Ecto neural progenitor cell (in vitro differentiated cells): ENCODE measurements at places on chromosomes 3 and 15.

GRCh38 chr15:56095406-56095805 is 102.0 kb upstream of the NEDD4 start:
- no peak for DNase-seq

- DNase-seq: peak; percentile 54
Measured at GRCh38 chr3:114356066-114356465, 62.2 kb downstream of the TIGIT start.

DNA sequence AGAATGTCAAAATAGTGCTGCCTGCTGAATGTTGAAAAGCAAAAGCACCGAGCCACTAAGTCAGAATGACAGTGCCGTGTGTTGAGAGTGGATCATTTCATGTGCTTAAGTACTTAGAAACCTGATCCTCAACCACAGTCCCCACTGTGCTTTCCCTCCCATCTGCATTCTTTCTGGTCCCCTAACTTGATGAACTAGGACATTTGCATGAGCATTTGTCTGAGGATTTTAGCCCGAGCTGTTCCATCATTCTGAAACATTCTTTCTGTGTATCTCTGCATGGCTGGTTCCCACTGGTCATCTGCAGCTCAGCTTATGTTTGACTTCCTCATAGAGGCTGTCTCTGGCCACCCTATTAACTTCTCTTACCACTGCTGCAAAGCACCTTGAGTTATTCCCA is 42.0 kb downstream of the SST start:
- DNase-seq: peak; percentile 58

GRCh38 chr3:145244327-145244726 is 916.7 kb downstream of the PLOD2 start:
- no peak for DNase-seq

GRCh38 chr3:169384573-169384972 is 278.9 kb downstream of the MECOM start:
- DNase-seq: no peak

DNA sequence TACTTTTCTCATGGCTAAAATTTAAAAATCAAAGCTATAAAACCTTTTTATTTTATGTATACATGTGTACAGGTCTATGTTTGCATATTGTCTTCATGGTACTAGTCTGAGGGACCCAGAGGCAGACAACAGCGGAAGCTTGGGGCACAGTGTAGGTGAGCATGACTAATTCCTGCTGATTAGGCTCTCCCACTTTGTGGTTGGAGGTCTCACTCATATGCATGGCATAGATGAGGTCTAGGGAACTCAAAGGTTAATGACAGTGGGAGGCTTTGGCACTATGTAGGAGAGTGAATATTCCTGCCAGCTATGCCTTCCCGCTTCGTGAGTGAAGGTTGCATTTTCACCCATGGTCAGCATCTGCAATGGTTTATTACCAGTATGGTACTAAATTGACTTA is 47.5 kb upstream of the AADACL2 start:
- DNase-seq: no peak

- no peak for DNase-seq
Measured at GRCh38 chr3:107283948-107284347, 93.3 kb upstream of the CCDC54 start.

- DNase-seq: no peak
Measured at GRCh38 chr3:165463531-165463930, 267.3 kb upstream of the SLITRK3 start.

DNA sequence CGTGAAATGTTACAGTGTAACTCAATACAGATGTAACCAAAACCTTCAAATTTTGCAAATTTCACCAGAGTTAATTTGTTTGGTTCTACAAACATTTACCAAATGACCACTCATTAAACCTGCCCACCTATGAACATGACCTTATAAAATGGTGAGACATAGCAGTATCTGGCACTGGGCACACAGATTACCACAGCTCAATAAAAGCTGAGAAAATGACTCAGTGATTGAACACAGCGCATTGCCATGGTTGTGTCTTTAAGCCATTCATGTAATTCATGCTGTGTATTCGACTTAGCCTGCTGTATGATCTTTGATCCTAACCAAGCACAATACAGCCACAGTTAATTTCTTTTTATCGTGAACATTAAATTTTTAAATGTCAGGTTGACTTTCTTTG is 11.3 kb downstream of the PPARG start:
- DNase-seq: no peak

DNA sequence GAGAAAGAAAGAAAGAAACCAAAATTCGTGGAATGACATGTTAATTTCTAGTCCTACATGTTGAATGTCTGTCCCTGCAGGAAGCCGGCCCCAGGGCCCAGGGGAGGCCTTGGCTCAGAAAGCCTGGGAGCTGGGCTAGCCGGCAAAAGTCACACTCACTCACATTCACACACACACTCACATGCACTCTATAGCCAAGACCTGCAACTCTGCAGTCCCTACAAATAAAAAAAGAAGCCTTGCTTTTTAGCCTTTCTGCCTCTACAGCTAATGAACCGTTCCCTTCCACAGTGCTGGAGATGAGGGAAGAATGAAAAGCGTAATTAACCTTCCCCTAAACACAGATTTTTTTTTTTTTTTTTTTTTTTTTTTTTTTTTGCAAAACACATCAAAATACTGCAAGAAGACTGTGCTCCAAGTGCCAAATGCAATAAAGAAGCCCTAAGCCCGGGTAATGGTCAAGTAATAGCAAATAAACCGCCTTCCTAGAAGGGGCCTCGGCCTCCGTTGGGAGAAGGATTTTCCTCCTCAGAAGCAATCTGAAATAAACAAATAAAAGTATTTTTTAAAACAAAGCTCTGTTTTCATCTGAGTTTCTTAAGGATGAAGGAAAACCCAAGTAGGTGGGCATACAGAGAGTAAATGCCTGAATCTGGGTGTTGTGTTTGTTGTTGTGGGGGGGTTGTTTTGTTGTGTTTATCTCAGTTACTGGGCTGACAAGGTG is 4.3 kb downstream of the MECOM start:
- DNase-seq: peak; percentile 58

DNA sequence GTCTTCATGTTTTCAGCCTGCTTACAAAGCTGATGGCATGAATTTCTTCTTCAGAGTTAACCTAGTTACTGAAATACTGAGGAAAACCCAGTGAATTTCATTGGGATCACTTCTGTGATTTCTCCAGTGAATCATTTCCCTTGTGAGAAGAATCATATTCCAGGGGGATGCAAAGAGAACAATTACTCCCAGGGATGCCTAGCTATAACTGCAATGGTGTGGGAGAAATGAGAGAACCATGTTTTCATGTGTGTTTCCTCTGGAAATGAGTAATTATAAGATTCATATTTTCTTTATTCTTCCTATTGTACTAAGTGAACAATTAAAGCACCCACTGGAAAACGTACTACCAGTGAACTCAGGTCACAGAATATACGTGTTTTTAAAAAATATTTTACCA is 485.4 kb downstream of the GRM7 start:
- no peak for DNase-seq

GRCh38 chr3:8625991-8626390 is 18.6 kb downstream of the SSUH2 start:
- no peak for DNase-seq

DNA sequence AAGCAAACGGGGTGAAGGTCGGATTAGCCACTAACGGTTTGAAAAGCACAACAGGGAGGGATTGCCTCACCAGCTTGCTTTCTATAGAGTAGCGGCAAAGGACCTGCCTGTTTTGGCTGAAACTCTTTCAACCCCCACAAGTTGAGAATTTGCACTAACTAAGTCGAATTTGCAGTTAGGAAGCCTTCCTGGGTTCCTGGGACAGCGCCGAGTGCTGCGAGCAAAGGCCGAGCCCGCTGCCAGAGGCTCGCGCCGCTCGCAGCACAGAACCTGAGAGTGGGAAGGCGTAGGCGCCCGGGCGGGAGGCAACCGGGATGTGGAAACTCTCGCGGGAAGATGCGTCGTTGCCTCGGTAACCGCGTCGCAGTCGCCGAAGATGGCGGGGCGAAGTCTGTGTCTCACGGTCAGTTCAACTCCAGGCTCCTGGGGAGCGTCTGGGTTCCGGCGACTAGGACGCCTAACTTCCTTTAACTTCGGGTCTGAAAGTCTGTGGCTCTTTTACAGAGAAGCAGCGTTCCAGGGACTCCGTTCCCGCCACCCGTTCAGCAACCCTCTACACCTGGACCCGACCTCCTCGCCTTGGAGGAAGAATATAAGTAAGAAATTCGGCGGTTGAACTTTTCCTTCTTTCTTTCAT is at the start of gene TEX9:
Gene TEX9 (plus strand): TSS at position 352 of the 637 bp plus-strand sequence. CDS start 25 bp downstream, at position 377.
- peak; percentile 89 for DNase-seq

GRCh38 chr3:162978136-162978535 is 1481.5 kb downstream of the OTOL1 start:
- DNase-seq: no peak

DNA sequence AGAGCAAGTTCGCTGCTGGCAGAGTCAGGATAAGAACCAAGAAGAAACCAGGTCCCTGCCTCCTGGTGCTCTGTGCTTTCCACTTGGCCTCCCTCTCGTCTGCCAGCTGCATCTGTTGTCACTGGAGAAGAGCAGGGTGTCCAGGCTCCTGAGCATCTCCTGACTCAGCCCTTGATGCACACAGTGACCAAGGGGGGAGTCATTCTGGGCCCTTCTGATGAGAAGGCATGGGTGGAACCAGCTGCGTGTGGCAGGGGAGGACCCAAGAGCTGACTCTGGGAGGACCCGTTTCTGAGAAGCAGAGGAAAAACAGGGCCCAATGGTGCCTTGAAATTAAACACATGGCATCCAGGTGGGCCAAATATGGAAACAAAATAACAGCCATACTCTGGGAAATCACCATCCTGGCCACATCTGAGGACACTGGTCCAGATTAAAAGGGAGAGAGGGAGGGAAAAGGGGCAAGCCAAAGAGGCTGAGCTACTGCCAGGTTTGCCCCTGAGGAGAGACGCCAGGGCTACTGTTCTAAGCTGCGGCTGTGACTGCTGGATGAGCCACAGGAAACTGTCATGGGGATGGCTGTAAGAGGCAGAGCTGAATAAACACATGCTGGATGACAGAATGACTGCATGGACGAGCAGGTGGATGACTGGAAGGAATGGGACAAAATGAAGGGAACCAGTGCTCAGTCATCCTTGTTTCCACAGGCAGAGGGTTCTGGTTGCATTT is 58.1 kb upstream of the CA12 start:
- DNase-seq: no peak

GRCh38 chr15:43316016-43316970 is 14.1 kb downstream of the LCMT2 start:
- DNase-seq: no peak

DNA sequence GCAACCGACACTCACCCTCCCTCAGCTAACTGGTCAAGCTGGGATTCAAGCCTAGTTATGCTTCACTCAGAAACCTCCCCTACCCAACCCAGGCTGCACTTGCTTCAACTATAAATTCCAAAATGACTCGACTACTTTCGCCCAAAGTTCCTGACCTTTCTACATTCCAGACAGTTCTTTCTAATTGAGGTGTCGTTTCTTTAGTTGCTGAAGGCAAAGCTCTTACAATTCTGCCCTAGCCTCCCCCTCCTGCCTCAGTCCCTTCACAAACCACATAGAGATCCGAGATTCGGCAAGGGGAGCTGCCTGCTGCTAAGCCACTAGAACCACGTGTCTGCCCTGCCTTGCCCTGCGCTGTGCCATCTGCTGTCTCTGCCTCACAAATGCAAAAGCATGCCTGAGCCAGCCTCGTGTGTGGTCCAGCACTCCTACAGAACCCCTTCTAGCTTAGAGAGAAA is 74.7 kb upstream of the SH3GL3 start:
- no peak for DNase-seq

DNA sequence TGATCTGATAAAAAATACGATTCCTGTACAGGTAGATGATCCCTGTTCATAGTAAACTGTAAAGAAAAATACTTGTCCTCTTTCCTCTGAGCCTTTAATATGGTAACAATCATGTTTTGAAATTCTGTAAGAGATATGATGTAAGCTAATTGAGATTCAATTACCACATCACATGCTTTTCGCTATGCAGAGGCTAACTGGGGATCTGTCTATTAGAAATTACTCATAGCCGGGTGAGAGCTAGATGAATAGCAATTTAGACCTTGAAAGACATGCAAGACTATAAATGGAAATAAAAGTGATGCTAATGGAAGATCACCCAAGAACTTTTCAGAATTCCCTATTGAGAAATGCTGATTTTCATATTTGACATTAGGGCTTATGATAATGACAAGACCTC is 579.9 kb upstream of the ZNF717 start:
- no peak for DNase-seq

DNA sequence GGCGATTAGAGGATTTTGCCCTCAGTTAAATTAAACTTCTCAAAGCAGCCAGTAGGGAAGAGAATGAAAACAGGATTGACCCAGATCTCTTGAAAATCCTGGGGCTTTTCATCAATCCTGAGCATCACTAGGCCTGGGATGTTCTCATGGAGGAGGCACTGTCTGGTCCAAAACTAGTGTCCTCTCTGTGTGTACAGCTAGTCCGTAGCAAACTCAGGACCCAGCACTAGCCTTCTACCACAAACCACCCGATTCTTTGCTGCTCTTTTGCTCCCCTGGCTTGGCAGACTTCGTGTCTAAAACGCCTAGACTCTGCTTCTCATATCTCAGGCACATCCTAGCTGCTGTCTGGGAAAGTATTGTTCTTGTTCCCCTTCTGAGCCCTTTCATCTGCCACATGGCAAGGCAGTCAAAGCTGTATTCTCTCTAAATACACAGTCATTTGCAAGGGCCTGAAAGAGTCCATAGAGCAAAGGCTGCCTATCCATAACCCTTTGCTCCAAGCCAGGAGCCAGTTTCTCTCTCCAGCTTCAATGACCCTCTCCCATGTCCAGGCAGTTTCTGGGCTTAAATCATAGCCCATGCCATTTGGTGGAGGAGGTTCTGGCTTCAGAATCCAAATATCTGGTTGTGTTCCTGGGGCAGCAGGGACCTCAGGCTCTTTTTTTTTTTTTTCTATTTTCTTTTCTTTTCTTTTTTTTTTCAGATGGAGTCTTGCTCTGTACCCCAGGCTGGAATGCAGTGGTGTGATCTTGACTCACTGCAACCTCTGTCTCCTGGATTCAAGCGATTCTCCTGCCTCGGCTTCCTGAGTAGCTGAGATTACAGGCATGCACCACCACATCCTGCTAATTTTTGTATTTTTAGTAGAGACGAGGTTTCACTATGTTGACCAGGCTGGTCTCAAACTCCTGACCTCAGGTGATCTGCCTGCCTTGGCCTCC is 52.4 kb downstream of the CDC25A start:
- no peak for DNase-seq

DNA sequence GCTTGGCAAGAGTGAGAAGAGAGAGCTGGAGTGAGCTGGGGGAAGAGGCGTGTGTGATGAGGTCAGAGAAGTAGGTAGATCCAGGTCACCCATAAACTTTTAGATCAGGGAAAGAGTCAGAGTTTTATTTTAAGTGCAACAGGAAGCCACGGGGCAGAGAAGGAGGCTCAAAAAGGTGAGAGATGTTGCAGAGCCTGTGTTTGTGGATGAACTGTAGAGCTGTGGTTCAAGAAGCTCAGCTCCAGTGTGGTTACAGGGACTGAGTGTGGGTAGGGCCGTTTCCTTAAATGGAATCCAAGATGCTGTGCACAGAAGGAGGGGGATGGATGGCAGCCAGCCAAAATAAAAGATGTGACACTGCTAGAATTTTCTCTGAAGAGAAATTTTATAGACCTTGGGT is 337.2 kb downstream of the SATB1 start:
- no peak for DNase-seq
